ENCODE measurements at places on chromosomes 5 and 9. TPM values are rescaled to one million over a fixed set of nuclear protein-coding genes. Genes with fewer than 3 reads are reported as not detected.

GRCh38 chr5:4295663-4296339 is 700.2 kb downstream of the IRX1 start:
- no peak for DNase-seq

EIF4E1B gene
- not detected for total RNA-seq

NR5A1 gene
- 0.17 TPM for total RNA-seq

SPTAN1 gene
- 368 TPM for total RNA-seq

PTGS1 gene
- total RNA-seq, result 119 TPM

All from esophagus muscularis mucosa (tissue), 4 donors.